ENCODE measurements at places on chromosomes 3 and 15.

- DNase-seq: no peak
These were observed 307.6 kb downstream of the GAP43 start for GRCh38 chr3:115930922-115931321.

DNA sequence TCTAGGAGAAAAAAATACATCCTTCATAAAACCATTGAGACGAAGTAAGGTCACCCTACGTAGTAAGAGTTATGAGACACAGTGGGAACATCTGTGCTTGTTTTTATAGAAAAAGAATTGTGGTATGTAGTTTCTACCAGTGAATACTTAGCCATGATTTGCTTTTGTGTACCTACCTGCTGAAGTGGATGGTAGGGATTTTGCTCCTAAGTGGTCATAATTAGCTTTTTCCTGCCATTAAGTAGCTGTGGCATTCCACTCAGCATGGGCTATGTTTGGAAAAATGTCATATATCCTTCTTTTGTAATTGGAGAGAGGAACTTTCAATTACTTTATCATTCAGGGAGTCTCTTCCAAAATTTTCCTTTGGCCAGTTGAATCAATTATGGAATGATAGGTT lies 63.7 kb downstream of the CHD2 start:
- DNase-seq: no peak

DNA sequence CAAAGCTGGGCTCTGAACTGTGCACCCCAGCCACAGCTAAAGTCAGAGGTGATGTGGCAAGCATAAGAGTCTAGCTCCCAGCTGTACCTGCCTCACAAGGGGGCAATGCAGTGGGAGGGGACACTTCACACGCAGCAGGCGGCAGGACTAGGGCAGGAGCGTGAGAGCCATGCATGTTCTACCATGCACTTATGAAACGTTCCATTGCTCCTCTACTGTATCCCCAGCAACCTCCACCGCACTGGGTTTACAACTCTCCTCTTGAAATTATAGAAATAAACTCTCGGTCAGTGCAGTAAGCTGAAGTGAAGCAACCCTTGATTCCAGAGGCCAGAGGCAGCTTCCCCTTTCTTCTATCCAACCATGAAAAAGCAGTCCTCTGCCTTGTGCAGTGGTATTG lies 298.6 kb upstream of the STT3B start:
- no peak for DNase-seq

DNA sequence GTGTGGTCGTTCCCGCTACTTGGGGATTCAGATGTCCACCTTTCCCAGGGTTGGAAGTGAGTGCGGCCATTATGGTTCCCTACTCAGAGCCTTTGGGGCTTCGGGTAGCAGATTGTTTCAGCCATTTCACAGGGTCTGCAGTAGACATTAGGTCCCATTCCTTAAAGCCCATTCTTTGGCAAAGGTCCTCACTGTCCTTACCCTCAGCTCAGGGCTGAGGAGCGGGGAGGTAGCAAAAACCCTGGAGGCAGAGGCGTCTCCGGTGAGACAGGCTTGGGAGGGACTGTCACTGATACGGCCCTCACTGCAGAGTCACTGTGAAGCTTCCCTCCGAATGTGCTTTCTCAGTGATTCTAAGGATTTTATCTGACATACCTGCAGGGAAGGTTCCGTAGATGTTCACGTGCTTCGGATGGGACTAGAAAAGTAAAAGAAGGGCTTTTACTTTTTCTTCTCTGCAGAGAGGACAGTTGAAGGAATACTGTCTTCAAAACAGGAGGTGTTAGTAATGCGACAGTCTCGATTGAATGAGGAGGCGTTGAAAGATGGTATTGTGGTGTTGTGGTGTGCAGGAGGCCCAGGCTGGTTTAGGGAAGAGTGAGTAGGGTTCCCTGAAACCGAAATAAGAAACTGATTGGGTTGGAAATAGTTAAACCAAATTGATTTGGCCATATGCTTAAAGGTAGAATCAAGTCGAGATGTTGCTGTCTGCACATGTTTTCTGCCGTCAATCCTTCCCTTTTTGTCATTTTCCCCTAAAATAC lies 630 bp downstream of the ATP6V1A start:
- peak; percentile 6 for DNase-seq

- DNase-seq: no peak
These were observed 8.7 kb downstream of the ZDHHC19 start for GRCh38 chr3:196202516-196202970.

DNA sequence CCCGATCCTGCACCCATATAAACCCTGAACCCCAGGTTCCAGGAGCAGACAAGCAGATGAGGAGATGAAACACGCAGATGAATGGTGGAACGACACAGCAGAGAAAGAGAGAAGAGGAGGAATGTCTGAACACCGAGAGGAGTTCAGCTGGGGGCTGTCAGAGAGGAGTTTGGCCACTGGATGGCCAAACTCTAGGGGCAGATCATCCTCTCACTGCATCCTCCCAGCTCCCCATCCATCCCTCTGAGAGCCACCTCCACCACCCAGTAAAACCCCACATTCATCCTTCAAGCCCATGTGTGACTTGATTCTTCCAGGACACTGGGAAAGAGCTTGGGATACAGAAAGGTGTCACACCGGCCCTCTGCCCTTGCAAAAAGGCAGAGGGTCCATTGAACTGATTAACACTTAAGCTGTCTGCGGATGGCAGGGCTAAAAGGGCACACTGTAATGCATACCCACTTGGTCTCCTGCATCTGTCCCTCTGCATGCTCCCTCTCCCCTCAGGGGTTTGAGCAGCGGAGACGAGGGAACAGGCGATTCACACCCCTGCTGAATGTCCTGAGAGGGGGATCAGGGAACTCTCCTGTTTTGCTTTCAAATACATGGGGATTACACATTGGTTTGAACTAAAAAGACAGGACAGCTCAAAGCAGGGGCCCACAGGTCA lies 53.8 kb downstream of the TMED3 start:
- no peak for DNase-seq

DNA sequence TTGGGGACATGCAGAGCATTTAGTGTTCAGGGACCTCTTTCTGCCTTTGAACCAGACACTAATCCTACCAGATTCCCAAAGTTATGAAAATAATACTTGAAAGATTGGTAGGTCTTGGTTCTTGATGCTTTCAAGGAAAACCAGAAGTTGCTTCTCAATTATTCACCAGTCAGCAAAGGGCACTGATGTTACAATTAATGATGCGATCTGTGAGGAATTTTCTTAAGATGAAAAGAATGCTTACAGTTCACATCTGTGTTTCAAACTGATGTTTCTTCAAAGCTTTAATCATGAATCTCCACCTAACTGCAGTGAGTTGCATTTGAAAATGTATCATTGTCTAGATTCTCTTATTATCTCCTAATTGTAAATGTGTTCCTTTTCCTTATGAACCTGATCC lies 161.0 kb downstream of the NAALADL2 start:
- no peak for DNase-seq
